ENCODE measurements at places on chromosomes 16 and 17. TPM values are rescaled to one million over a fixed set of nuclear protein-coding genes. Genes with fewer than 3 reads are reported as not detected.

The KRTAP4-1 gene
- not detected for total RNA-seq

The MYH8 gene
- not detected for total RNA-seq

The RDM1 gene
- total RNA-seq, result not detected

The PIRT gene
- total RNA-seq, result 0.78 TPM

The CCL17 gene
- not detected for total RNA-seq

The TERB1 gene
- not detected for total RNA-seq

The HSPB9 gene
- not detected for total RNA-seq

The TBC1D3I gene
- total RNA-seq, result not detected
